ENCODE measurements at places on chromosomes 7 and 10.

DNA sequence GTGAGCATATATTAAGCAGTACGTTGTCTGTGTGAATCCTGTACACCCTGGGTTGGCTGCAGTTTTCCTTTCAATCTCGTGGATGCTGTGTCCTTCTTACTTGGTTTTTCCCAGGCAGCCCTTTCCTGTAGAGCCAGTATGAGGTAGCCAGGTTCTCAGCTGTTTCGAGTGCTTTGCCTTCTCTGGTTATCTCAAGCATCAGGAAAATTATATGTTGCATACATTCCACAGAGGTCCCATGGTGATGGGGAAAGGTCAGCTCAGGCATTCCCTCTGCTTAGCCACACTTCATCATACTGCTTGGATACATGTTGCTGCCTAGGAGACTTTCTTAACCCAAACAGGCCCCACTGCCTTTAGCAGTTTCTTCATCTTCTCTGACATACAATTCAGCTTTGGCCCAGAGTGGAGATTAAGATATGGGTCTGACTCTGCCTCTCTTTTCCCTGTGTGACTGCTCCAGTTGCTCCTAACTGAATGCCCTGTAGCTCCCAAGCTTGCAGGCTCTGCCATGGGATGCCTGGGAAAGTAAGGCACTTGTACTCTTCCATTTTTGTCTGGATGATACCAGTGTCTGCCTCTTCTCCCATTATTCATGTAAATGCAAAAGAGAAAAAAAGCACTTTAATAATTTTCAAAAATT lies 11.3 kb downstream of the GNAI1 start:
- H3K4me3 ChIP-seq = no peak overlapping the region
- no peaks in the 10 kb centered on the region for H3K4me1 ChIP-seq
- DNase-seq = no peak
- H3K36me3 ChIP-seq = no peaks in the 10 kb centered on the region

- H3K4me3 ChIP-seq = no peak overlapping the region
- no peak overlapping the region for H3K27ac ChIP-seq
- no peaks in the 10 kb centered on the region for H3K4me1 ChIP-seq
- DNase-seq = no peak
- no peaks in the 10 kb centered on the region for H3K36me3 ChIP-seq
- H3K27me3 ChIP-seq = no peaks in the 10 kb centered on the region
Measured at GRCh38 chr10:35780970-35781642, 139.0 kb upstream of the FZD8 start.

- no peaks in the 10 kb centered on the region for H3K27me3 ChIP-seq
- no peaks in the 10 kb centered on the region for H3K4me1 ChIP-seq
- no peak overlapping the region for H3K27ac ChIP-seq
Measured at GRCh38 chr7:5453566-5454075, 30.0 kb upstream of the TNRC18 start.

- no peak for DNase-seq
- H3K27ac ChIP-seq = peak overlapping the region; percentile 99
- H3K27me3 ChIP-seq = no peaks in the 10 kb centered on the region
Measured at GRCh38 chr10:88992921-88993524, 2.4 kb downstream of the FAS start.

DNA sequence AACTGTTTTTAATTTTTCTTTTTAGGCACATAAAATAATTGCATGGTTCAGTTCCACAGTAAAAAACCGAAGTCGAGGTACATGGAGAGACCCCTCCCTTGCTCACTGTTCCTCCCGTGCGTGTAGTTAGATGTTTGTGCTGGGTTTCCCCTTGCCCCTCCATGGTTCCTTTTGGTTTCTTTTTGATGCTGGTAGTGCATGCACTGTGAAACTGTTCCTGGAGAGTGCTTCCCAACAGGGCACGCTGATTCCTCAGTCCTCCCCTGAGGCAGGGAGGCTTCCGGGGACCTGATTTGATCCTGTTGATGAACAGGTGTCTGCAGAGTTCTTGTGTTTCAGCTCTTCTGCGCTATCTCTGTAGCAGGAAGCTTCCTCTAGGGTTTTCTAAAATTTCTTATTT lies 69.5 kb downstream of the ADCY1 start:
- no peak for DNase-seq
- no peaks in the 10 kb centered on the region for H3K4me1 ChIP-seq
- H3K4me3 ChIP-seq = no peak overlapping the region
- H3K36me3 ChIP-seq = no peaks in the 10 kb centered on the region
- no peak overlapping the region for H3K27ac ChIP-seq
- H3K27me3 ChIP-seq = no peaks in the 10 kb centered on the region

- H3K36me3 ChIP-seq = no peaks in the 10 kb centered on the region
- no peak for DNase-seq
- H3K4me1 ChIP-seq = no peaks in the 10 kb centered on the region
- no peak overlapping the region for H3K4me3 ChIP-seq
Measured at GRCh38 chr7:81503771-81504170, 266.1 kb downstream of the HGF start.

GRCh38 chr10:83849150-83849549 lies 290.2 kb upstream of the GHITM start:
- H3K4me3 ChIP-seq = no peak overlapping the region
- no peaks in the 10 kb centered on the region for H3K4me1 ChIP-seq
- no peak for DNase-seq
- no peaks in the 10 kb centered on the region for H3K36me3 ChIP-seq

DNA sequence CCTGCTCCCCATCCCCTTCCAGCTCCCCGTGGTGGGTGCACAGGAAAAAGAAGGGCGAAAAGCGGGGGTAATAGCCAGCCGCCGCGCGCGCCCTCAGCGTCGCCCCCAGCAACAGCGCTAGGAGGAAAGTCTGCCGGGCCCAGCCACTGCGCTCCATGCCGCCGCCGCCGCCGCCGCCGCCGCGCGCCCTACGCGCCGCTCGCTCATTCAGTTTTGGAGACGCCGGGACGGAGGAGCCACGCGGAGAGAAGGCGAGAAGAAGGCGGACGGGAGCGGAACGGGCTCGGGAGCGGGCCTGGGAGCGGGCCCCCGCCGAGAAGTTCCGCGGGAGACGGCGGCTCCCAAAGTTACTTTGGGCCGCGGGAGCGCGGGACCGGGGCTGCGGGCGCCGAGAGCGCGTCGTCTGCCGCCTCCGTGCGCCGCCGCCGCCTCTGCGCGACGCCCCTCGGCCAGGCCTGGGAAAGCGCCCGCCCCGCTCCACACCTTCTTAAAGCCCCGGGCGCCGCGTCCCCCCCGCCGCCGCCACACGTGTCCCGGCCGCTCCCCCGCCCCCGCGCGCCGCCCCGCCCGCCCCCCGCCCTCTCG lies at the start of gene RELN:
Gene RELN, minus strand, starts transcription at position 459 of the 585 bp plus-strand sequence. Its CDS starts 302 bp downstream, at position 157.
- no peaks in the 10 kb centered on the region for H3K27me3 ChIP-seq
- H3K27ac ChIP-seq = peak within 1 kb of the TSS; percentile 33
- H3K36me3 ChIP-seq = no peaks in the 10 kb centered on the region

GRCh38 chr7:37730501-37730900 lies 46.9 kb downstream of the GPR141 start:
- H3K36me3 ChIP-seq = no peaks in the 10 kb centered on the region
- H3K4me3 ChIP-seq = no peak overlapping the region
- H3K4me1 ChIP-seq = no peaks in the 10 kb centered on the region
- H3K27ac ChIP-seq = no peak overlapping the region

DNA sequence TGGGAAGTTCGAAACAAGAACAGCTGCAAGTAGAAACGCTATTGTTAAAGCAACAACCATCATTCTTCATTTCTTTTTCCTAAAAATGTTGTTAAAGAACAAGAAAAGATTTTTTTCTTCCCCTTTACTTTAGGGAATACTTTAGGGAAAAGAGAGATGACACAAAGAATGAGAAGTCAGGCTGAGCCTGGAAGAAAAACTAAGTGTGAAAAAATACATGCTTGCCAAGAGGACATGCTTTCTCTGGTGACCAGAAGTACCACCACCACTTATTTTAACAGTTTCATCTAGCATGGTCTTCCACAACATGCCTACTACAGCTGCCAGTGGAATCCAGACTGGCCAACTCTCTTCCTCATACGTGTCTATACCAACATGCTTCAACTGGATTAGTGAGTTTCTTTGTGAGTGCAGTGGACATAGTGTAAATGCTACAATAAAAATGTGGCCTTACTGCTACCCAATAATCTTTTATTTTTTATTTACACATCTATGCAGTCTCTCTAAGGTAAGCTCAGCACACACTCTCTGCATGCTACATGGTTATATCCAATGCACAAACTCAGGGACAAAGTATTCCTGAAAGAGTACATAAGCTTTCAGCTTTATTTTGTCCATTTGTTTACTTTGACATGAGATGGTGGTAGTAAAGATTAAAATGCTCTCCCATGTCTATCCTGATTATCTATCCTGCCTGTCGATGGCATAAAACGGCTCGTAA lies 196.2 kb downstream of the TAX1BP1 start:
- no peaks in the 10 kb centered on the region for H3K27me3 ChIP-seq
- H3K4me1 ChIP-seq = no peaks in the 10 kb centered on the region
- H3K36me3 ChIP-seq = no peaks in the 10 kb centered on the region
- no peak overlapping the region for H3K4me3 ChIP-seq
- no peak for DNase-seq

DNA sequence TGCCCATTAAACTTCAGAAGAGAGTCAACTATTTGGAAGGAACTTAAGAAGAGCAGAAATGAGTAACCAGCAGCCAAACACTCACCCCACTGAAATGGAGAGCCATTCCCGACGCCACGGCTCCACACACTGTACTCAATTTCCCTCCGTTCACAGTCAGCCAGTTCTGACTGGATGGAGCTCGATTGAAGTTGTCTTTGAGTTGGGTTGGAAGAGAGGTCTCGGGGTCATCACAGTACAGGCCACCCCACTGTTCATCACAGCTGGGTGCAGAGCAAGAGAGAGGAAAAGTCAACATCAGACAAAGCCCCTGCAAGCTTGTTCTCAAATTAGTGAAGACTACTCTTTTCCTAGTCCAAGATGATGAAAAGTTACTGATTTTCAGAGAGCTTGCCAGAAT lies 75.9 kb upstream of the SLC26A5 start:
- no peaks in the 10 kb centered on the region for H3K27me3 ChIP-seq
- H3K4me1 ChIP-seq = no peaks in the 10 kb centered on the region
- no peaks in the 10 kb centered on the region for H3K36me3 ChIP-seq
- no peak overlapping the region for H3K27ac ChIP-seq
- no peak for DNase-seq

DNA sequence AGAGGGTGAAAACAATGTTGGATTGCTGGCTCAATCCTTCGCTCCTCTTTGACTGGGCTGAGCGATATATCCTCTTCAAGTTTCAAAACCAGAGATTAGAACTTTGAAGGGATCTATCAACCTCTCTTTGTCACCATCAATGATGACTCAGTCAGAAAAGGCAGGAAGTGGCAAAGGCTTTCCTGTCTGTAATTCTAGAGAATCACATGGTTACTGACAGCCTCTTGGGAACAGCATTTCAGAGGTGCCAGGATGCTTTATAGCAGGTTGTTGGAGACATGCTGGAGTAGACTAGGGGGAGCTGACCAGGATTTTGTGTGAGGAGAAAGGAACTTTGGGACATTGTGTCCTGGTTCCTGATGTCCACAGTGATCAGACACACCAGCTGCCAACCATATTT lies 81.3 kb downstream of the PRKCQ start:
- H3K4me3 ChIP-seq = no peak overlapping the region
- H3K36me3 ChIP-seq = no peaks in the 10 kb centered on the region

DNA sequence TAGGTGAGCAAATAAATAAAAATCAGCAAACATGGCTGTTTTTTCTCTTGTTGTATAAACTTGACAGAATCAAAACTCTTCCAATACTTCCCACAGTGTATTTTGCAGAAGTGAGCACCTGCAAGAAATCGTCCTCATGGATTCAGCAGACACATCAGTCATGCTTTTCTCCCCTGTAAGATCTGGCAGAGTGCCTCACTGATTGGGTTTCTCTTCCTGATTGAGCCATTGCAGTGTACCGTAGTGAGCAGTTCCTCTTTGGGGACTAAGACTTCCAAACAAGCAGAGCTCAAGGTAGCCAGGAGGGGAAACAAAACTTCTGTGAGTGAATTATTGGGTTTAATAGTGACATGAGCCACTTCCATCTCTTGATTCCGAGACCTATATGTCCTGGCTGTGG lies 2.2 kb upstream of the CCDC3 start:
- H3K27ac ChIP-seq = no peak overlapping the region
- DNase-seq = no peak
- no peaks in the 10 kb centered on the region for H3K4me1 ChIP-seq
- H3K27me3 ChIP-seq = no peaks in the 10 kb centered on the region

- no peak overlapping the region for H3K4me3 ChIP-seq
- H3K36me3 ChIP-seq = no peaks in the 10 kb centered on the region
- H3K4me1 ChIP-seq = no peaks in the 10 kb centered on the region
- DNase-seq = no peak
- H3K27me3 ChIP-seq = no peaks in the 10 kb centered on the region
Measured at GRCh38 chr10:89929282-89930026, 228.1 kb downstream of the KIF20B start.

DNA sequence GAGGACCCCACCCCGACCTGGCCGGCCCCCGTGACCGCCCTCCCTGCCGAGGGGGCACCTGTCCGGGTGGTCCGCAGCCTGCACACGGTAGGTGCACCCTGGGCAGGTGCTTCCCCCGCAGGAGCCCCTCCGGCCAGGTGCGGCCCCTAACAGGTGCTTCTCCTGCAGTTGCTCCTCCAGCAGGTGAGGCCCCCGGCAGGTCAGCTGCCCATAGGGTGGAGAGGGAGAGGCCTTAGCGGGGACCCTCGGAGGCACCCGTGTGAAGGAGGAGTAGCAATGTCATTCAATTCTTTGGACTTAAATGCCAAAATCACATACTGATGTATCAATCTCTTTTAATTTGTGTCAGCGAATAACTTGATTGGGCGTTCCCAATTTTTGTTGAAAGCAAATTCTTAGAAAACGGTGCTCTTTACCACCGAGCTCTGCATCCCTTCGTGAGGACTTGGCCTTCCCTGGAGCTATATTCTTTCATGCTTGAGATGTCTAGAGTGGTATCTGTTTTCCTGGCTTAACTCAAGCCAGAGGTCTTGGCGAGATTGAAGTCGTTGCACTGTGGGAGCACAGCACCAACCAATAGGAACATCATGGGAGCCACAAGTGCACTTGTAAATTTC lies 738 bp upstream of the NCAPG2 start:
- peak overlapping the region; percentile 84 for H3K27ac ChIP-seq
- H3K36me3 ChIP-seq = no peaks in the 10 kb centered on the region
- H3K27me3 ChIP-seq = no peaks in the 10 kb centered on the region
- no peak for DNase-seq
- no peaks in the 10 kb centered on the region for H3K4me1 ChIP-seq

Data from breast epithelium (tissue), 4 donors.